ENCODE measurements at places on chromosomes 2 and 18.

DNA sequence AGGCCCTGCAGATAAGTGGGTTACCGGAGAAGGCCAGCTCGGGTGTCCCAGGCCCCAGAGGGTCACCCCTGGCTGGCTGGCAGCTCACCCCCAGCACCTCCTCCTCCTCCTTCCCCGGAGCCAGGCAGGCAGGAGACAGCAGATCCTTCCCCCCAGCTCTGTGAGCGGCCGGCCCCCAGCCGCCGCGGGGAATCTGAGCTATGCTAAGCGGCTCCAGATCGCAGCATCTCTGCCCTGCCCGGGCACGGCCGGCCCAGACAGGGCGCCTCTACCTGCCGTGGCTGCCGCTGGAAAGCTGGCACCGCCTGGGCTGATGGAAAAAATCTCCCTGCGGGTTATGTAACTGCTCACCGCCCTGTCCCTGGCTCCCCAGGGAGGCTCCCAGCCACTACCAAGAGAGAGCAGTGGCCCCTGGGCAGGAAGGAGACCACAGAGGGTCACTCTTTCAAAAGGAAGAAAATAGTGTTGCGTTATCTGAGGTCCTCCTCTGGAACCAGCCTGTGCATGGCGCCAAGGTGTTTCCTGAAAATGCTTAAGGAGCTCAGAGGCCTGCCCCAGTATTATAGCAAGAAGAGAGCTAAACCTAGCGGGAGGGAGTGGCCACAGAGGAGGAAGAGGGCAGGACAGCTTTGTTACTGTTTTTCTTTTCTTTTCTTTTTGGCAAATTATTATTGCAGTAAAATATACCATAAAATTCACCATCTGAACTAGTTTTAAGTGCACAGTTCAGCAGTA, 179.0 kb downstream of the SMAD7 start:
- DNase-seq = no peak

DNA sequence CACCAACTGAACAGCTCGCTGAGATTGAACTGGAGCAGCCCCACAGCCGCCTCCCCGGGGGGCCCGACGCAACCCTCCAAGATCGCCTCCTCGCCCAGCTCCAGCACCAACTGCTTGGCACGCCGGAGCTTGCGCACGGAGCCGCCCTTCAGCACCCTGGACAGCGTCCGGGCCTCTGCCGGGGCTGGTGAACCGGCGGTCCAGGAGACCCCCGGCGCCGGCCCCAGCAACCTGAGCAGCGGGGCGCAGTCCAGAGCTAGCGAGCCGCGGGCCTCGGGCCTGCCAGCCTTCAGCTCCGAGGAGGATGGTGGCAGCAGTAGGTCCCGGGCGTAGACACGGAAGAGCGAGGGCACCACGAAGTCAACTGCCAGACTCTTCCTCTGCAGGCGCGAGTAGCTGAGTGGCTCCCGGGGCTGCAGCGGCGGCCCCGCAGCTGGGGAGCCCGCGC, 1.2 kb downstream of the ALK start:
- no peak for DNase-seq

GRCh38 chr2:133716166-133716565, 147.9 kb upstream of the NCKAP5 start:
- DNase-seq = no peak

DNA sequence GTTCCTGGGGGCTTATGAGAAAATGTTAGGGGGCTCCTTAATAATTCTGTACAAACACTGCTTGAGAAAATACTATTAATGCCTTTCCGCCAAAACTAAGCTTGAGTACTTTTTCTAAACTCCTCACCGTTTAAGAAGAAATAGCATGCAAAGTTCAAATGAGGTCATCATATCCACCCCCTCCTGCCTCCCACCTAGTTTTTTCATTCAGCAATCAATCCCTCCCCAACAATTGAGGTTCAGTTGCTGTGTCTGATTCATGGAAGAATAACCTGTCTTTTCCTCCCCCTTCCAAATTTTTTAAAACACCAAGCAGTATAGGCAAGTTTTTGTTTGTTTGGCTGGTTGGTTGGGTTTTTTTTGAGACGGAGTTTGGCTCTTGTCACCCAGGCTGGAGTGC, 24.4 kb upstream of the RMP24 start:
- DNase-seq = no peak

Data from iPS DF 19.7 (cell line).